Endothelial cell (in vitro differentiated cells): ENCODE measurements at places on chromosomes 2 and 18. TPM values are rescaled to one million over a fixed set of nuclear protein-coding genes. Genes with fewer than 3 reads are reported as not detected.

Gene SH3RF3
- 12.8 TPM for total RNA-seq

Gene FABP1
- total RNA-seq = not detected

Gene CCDC150
- 12.4 TPM for total RNA-seq

Gene NRP2
- total RNA-seq = 258 TPM

Gene ICOS
- total RNA-seq = not detected

Gene CCDC121
- total RNA-seq = 4.7 TPM

Gene SUCLG1
- total RNA-seq = 63.2 TPM

Gene MOGAT1
- total RNA-seq = 0.26 TPM

Gene RBKS
- 2.0 TPM for total RNA-seq

Gene RNF103
- 31.9 TPM for total RNA-seq

Gene LDLRAD4
- total RNA-seq = 34.1 TPM

Gene SH2D6
- total RNA-seq = 0.33 TPM

- DNase-seq = no peak
Measured at GRCh38 chr2:192038110-192038509, 156.6 kb downstream of the TMEFF2 start.

DNA sequence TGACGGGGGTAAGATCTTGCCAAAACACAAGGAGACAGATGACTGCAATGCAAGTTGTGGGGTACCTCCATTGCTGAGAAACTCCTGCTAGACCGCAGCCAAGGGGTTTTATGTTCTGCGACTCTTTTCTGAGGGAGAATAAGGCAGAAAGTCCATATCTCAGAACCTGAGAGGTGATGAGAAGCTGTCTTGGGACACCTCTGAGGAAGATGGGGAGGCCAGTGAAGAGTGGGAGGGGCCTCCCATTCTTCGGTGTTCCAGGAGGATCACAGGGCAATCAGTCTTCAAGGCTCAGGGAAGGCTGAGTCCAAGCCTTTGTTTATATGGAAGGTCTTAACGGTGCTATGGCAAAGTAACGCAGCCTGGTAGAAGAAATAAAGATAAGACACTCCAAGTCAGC lies 18.0 kb downstream of the CYP27A1 start:
- no peak for DNase-seq

- no peak for DNase-seq
Measured at GRCh38 chr2:10564876-10565445, 116.8 kb upstream of the ODC1 start.

GRCh38 chr2:132871831-132872230 lies 201.8 kb upstream of the LYPD1 start:
- no peak for DNase-seq

DNA sequence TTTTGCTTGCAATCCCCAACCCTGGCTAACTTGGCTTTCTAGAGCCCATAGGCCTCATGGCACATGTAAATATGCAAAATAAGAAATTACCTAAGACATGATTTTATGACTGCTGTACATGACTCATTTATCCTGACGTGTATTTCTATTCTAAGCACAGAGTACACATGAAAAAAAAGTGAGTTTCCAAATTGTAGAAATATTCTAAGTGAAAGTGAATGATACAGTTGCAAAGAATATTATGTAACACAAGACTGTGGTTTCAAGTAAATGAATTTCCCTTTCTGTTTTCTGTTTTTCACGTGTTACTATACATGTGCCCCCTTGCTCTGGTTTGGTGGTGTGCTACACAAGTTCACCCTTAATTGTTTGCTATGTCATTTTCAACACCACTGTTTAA lies 162.4 kb downstream of the LRP1B start:
- DNase-seq = no peak

- DNase-seq = no peak
Measured at GRCh38 chr2:167198009-167198408, 309.7 kb downstream of the XIRP2 start.

DNA sequence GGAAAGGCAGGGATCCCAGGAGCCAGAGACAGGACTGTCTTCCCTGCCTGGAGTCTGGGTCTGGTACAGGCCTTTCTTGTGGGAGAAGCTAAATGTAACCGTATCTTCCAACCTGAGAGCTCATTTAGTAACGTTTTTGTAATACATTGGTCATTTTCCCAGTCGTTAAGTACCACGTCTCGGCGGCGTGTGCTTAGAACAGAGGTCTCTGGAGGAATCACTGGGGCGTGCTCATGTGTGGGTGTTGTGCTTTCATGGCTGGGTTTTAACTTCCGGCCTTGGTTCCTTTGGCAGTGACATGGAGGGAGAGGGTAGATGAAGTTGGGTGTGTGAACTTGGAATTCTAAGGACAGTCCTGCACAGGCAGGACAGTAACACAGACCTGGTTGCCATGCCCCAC lies 79.7 kb downstream of the NCK2 start:
- DNase-seq = no peak

GRCh38 chr2:226791056-226791486 lies 8.5 kb downstream of the IRS1 start:
- peak; percentile 36 for DNase-seq

- no peak for DNase-seq
Measured at GRCh38 chr2:179059026-179059700, 9.2 kb upstream of the CCDC141 start.

- DNase-seq = no peak
Measured at GRCh38 chr2:238105506-238106338, 5.6 kb downstream of the ESPNL start.

GRCh38 chr2:204195498-204195897 lies 258.9 kb downstream of the ICOS start:
- no peak for DNase-seq

GRCh38 chr2:97845818-97846217 lies 132.4 kb downstream of the ZAP70 start:
- no peak for DNase-seq

- DNase-seq = no peak
Measured at GRCh38 chr2:208012449-208012848, 12.9 kb downstream of the PLEKHM3 start.

DNA sequence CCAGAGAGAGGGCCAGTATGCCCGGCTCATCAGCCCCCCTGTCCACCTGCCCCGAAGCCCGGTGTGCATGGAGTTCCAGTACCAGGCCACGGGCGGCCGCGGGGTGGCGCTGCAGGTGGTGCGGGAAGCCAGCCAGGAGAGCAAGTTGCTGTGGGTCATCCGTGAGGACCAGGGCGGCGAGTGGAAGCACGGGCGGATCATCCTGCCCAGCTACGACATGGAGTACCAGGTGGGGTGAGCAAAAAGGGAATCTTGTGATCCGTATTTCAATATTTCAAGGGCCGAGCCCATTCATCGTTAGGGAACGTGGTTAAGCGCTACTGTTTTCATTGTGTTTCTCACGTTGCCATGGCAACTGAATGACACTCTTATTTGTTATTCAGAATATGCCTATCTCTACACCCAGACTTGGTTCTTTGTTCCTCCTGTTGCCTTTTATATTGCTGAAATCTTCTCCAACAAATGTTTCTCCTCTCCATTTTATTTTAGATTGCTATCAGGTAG lies 81.5 kb downstream of the NRP2 start:
- peak; percentile 96 for DNase-seq

DNA sequence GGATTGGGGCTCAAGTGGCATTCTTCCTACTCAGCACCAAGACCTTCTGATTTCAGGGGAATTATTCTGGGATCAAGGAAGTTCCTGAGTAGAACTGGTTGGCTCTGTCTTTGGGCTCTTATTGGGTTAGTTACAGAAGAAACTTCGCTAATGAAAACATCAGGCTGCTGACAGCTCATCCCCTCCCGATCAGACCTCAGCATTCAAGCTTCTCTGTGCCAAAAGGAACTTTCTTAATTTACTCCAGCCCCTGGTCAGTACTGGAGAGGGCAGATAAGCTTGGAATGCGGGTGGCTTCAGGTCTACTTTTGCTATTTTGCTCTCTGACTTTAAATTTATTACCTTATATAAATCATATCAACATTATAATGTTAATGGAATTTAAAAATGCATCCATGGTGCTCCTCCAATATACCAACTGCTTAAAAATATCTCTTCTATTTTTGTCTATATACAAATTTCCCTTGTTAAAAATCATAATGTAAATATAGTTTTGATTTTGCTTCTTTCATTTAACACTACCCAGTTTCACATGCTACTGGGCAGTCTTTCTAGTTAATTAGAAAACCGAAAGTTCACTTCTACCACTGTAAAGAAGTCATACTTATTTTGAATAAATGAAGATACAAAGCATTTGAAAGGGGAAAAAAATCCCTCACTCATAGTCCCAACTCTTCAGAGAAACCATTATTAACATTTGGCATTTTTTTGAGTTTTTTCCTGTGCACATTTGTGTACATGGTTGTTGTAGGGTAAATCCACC lies 34.4 kb downstream of the PCARE start:
- DNase-seq = no peak

- no peak for DNase-seq
Measured at GRCh38 chr18:40938615-40939014, 1016.4 kb upstream of the PIK3C3 start.

DNA sequence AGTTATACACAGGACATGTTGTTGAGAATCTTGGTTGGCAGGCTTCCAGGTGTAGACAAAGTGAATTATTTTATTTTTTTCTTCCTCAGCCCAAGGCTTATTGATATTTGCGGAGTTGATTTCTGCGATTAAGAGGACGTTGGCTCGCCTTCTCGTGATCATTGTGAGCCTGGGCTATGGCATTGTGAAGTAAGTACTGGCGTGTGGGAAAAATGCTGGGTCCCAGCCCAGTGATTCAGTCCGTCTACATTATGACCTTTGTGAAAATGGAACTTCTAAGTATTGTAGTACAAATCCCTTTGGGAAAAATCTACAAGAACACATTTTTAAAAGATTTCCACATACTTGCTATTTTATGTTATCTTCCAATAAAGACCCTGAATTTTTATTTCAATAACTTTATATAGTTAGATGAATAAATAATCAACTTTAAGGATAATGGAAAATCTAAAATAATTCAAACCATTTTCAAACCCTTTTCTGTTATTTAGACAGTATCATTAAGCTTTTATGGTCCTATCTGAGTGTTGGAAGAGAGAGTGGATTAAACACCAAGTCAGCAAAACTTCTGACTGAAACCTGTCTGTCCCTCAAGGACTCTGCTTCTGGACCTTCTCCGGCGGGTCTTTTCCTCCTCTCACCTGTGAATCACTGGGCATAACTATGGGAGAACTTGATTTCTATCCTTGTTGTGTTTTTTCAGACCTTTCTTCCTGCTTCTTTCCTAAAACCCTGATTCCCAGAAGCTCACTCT lies 31.0 kb downstream of the TMEM87B start:
- no peak for DNase-seq

- DNase-seq = no peak
Measured at GRCh38 chr2:188978291-188979081, 4.3 kb downstream of the COL3A1 start.

- DNase-seq = no peak
Measured at GRCh38 chr2:53036196-53036595, 731.4 kb upstream of the CHAC2 start.

GRCh38 chr2:237190966-237191713 lies 105.5 kb downstream of the COPS8 start:
- no peak for DNase-seq

DNA sequence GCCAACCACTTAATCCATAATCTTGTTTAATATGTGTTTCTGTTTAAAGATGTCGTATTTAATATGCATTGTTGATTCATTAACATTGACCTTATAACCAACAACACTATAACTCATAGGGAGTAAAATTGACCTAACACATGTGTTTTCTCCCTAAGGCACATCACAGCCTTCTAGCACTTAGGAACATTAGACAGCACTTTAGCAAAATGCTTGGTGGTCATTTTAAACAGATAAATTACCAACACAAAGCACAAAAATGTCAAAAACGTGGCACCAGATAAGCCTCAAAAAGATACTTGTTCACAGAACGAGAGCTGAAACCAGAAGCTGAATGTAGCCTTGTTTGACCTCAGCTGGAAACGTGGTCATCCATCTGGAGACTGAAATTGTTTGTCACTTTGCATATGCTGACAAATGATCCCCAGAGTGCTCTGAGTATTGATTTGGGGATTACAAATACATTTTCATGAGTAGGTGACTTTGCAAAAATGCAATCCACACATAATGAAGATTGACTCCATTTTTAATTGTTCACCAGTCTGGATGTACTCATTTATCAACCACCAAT lies 139.2 kb downstream of the CCDC102B start:
- no peak for DNase-seq

DNA sequence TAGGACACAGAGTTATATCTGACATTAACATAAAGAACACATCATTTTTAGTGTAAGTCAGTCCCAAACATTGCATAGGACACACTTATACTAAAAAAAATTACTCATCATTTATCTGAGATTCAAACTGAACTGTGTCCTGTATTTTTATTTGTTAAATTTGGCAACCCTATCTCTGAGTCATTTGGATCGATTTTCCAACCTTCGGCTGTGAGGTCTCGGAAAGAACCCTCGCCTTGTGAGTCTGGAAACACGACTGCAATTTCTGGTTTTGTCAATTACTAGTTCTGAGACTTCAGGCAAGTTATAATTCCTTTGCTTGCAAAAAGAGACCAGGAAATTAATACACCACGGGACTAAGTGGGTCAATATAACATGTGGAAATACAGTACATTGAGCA lies 14.0 kb downstream of the ATP8B1 start:
- DNase-seq = no peak

- no peak for DNase-seq
Measured at GRCh38 chr2:241743620-241744019, 9.2 kb downstream of the D2HGDH start.

DNA sequence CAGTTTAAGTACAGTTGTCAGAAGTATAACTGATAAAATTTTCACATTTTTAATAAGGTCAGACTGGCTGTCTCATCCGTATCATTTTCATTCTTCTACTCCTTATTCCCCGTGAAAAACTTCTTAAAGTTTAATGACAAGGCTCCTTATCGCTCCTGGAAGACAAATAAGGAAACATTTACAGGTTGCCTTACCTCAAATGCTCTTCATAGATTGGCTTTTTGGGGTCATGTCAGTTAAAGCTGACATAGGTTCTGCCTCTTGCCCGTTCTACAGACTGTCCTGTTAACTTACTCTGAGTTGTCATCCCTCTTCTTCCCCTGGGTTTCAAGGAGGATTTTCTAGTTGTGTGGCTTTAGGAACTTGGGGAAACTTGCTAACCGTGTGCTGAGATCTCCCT lies 75.3 kb downstream of the TANC1 start:
- no peak for DNase-seq

- DNase-seq = no peak
Measured at GRCh38 chr2:71776227-71776626, 322.9 kb downstream of the DYSF start.
